ENCODE measurements at places on chromosomes 11 and 22. TPM values are rescaled to one million over a fixed set of nuclear protein-coding genes. Genes with fewer than 3 reads are reported as not detected.

The NLRP14 gene
- not detected for total RNA-seq

The SGSM1 gene
- not detected for total RNA-seq

The ACRV1 gene
- not detected for total RNA-seq

The OR5P2 gene
- total RNA-seq = not detected

The MUC5AC gene
- not detected for total RNA-seq

The SLC22A6 gene
- total RNA-seq = not detected

The KRTAP5-8 gene
- total RNA-seq = not detected

The SCN4B gene
- total RNA-seq = 0.09 TPM

The APOBEC3H gene
- total RNA-seq = not detected

The LRP4 gene
- 12.5 TPM for total RNA-seq

The MAPK12 gene
- total RNA-seq = 44.8 TPM

The APOL5 gene
- total RNA-seq = not detected

The OR52N4 gene
- not detected for total RNA-seq

The KDM4E gene
- total RNA-seq = not detected

Data from smooth muscle cell of the umbilical artery (primary cell).